ENCODE measurements at places on chromosomes 6 and 20.

DNA sequence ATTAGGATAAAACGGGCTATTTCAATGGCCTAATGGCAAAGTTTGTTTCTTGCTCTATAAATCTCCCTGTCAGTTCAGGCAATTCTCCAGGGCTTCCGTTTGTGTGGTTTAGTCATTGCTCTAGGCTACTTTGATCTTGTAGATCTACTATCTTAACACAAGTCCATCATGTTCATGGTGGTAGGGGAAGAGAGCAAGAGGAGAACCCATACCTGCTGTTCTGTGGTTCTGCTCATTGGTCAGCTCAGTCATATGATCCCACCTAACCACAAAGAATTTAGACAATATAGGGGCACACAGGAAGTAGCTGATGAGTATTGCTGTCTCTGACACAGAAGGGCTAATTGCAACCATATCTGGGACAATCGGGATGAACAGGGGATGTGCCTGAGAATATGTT lies 4.9 kb upstream of the DEK start:
- no peak for DNase-seq

- no peak for DNase-seq
Observed at GRCh38 chr6:10481101-10481500, 40.0 kb upstream of the GCNT2 start.

DNA sequence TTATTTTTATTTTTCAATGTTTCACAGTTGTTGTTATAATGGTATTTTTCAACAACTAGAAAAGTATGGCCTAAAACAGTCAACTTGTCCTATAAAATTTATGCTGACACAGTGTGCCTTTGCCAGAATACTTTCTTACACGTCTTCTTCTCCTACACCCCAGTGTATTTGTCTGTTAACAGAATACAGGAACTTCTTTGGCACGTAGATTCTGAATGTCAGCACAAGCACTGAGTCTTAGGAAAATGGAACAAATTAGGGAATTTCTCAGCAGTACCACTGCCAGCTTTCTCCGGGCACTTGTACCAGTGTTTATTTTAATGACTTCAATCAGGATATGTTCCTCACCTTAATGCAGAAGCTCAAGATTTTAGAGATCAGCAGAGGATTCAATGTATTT lies 26.7 kb upstream of the AKIRIN2 start:
- no peak for DNase-seq

DNA sequence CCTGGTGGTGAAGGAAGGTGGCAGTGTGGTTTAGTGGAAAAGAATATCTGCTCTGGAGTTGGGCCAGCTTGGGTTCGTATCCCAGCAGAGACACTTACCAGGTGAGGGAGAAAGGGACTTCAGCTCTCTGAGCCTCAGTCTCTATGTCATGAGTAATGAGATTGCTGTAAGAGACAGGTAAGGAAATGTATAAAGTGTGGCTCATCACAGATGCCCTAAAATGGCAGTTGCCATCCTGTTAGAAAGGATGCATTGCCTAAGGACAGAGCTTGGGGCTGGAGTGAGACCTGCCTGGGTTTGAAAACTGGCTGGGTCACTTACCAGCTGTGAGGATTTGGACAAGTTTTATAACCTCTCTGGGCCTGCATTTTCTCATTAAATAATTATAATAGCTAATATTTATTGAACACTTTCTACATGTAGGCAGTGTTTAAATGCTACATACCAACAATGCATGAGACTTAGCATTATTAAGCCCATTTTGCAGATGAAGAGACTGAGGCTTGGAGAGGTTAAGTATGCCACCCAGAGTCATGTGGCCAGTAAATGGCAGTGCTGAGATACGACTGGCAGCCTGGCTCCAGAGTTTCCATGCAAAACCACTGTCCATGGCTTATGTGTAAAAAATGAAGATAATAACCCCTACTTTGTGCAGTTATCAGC lies 157.0 kb downstream of the SOBP start:
- DNase-seq = no peak

DNA sequence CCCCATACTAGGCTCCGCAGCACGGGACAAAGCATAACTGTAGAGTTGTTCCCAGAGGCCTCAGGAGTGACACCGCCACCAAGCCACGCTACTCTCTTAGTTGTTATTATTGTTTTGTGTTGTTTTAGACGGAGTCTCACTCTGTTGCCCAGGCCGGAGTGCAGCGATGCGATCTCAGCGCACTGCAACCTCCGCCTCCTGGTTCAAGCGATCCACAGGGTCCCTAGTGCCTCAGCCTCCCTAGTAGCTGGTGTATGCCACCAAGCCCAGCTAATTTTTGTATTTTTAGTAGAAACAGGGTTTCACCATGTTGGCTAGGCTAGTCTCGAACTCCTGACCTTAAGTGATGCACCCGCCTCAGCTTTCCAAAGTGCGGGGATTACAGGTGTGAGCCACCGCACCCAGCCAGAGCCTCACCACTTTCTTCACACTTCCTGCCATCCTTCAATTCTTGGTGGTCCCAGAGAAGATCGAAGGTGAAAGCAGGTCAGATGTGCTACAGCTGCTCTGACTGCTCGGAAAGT lies 11.8 kb downstream of the RPL7L1 start:
- no peak for DNase-seq

DNA sequence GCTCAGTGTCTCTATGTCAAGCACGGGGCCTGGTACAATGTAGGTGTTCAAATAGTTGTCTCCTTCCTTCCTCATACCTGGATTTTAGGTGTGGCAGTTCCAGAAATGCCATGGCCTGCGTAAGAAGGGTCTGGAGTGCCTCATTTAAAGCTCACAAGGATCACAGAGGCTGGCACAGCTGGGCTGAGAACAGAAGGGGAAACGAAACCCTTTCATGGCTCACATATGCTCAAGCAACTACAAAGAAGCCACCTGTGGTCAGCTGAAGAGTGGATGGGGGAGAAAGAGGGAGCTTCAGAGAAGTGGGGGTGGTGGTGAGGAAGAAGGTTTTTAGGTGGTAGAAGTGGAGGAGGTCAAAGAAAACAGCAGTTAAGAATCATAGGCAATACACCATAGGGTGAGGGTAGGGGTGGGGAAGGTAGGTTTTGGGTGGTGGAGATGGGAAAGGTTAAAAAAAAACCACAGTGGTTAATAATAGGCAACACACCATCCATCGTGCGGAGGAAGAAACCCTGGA lies 17.0 kb upstream of the TOP1 start:
- DNase-seq = no peak

DNA sequence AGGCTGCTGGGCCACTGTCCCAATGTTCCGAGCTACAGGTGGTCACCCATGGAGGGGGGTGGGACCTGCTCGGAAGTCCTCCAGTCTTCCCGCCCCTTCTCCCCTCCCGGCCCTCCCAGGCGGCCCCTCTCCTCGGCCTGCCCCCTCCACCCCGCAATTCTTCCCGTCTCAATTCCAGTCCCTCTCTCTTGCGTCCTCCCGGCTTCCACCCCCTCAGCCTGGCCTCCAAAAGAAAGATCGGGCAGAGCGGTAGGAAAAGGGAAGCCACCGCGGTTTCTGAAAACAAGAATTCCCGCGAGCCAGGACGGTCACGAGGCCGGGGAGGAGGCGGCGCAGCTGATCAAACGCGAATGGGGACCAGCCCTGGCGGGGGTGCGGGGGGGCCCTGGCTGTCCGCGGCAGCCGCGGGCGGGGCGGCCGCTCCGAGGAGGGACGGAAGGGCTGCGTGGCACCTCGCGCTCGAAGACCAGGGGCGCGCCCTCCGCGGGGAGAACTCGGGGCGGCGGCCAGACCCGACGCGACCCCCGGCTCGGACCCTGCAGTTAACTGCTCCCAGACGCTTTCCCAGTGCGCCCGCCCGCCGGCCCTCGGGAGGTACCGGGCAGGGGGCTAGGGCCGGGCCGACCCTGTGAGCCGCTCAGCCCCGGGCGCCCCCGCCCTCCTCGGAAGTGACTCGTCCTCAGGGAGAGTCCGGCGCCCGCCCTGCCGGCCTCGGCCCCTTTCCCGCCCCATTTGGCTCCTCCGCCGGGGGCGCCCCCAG lies 1.0 kb downstream of the PXDC1 start:
- DNase-seq = peak; percentile 96

DNA sequence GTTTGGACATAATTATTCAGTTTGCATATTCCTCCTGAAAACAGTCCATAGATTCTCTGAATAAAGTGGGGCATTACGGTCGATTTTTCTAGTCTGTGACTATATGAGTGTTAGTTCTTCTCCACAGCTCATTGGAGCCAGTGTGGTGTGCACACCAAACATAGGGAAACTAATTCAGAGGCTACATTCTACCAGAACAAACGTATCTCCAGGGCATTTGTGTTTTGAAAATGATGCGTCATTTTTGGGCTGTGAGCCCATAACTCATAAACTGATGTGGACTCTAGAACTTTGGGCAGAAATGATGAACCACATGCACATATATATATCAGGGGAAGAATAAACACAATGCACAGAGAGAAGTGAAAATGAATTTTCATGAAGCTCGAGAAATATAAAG lies 41.8 kb downstream of the C6orf58 start:
- no peak for DNase-seq

DNA sequence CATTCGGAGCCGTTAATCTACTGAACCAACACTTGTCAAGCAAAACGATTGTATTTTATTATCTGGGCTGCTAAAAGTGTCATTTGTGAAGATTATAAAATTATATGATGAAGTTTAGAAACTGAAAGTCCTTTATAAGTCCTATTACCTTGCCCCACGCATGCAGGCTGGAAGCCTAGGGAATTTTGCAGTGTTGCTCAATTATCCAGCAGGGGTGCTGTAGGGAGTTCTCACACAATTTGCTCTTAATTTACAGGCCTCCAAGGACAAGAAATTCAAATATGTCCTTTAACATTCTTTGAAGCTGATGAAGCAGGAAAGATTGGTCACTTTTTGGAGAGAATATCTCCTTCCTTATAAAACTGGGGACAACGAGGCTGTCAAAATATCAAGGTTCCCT lies 368.9 kb downstream of the LMBRD1 start:
- DNase-seq = no peak

- DNase-seq = no peak
Observed at GRCh38 chr20:32333988-32334885, 23.9 kb upstream of the ASXL1 start.

DNA sequence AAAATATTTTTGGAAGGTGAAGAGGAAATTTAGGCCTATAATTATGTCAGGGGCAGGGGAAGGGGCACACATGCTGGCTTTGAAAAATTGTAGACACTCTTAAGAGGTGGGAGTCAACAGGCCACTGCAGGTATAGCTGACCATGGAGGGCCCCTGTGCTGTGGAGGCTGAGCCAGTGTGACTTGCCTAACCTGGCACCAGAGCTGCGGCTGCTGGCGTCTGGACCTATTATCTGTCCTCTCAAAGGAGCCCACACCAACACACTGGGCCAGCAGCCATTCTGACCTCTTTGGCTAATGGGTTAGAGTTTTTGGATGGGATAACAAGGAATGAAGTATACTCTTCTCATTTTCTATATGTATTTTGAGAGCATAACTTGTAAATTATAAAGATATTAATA lies 4.5 kb downstream of the GID8 start:
- no peak for DNase-seq

- DNase-seq = no peak
Observed at GRCh38 chr6:144955392-144955791, 670.3 kb downstream of the UTRN start.

DNA sequence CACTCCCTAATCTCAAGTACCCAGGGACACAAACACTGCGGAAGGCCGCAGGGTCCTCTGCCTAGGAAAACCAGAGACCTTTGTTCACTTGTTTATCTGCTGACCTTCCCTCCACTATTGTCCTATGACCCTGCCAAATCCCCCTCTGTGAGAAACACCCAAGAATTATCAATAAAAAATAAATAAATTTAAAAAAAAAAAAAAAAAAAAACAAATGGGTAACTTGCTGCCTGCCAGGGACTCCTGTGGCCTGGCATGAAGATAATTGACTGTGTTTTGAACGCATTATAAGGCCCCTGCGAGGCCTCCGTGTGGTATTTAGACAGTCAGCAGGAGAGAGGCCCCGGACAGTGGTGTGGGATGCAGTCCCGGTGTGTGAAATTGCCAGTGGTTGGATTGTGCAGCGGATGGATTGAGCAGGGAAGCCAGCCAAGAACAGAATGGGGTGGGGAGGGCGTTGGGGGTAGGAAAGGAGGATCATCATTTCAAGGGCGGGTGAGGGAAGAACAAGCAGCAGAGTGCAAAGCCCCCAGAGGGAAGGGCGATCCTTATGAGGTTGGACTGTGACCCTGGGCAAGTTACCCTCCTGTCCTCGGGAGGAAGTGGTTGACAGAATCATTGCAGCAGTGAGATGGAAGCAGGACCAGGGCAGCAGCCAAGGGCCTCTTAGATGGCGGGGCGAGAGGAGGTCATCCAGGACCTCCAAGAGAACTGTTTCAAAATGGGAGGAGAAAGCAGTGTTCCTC lies 43.3 kb downstream of the PPARD start:
- DNase-seq = no peak

GRCh38 chr6:158763434-158764182 lies 55.6 kb downstream of the EZR start:
- no peak for DNase-seq

- no peak for DNase-seq
Observed at GRCh38 chr6:123210645-123211044, 214.6 kb downstream of the CLVS2 start.

DNA sequence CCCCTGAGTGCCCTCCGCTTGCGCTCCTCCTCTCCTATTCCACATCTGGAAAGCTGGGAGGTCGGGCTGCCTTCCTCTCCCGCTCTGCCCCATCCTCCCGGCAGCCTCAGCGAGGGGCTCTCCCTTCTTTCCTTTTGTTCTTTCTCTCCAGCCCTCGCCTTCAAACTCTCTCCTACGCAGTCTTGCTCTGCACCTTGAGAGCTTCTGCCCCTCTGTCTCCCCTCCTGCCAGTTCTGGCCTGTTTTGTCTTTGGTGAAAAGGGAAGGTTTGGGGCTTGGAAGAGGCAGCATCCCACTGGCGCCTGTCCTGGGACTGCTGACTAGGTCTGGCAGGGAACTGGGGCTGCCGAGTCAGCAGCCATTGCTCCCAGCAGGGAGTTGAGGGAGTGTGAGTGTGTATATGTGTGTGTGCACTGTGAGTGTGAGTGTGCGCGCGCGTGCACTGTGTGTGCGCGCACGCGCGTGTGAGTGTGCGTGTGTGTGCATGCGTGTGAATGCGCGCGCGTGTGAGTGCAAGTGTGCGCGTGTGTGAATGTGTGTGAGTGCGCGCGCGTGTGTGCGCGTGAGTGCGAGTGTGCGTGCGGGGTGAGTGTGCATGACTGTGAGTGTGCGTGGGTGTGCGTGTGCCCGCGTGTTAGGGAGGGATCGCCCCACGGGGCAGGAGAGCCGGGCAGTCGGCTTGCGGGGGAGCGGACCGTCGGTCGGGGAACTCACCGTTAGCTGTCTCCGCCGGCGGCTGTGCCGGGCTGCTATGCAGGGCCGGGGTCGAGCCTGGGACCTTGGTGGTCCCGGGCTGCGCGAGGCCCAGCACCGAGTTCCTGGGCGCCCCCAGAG lies 523 bp downstream of the CPXM1 start:
- no peak for DNase-seq

- no peak for DNase-seq
Observed at GRCh38 chr6:161085246-161085645, 93.7 kb downstream of the MAP3K4 start.

- DNase-seq = no peak
Observed at GRCh38 chr6:35489995-35490791, 6.7 kb downstream of the TEAD3 start.

- no peak for DNase-seq
Observed at GRCh38 chr6:467671-468082, 76.1 kb downstream of the IRF4 start.

All from esophagus muscularis mucosa (tissue), 4 donors.